Activated CD8-positive, alpha-beta memory T cell treated with anti-CD3 and anti-CD28 coated beads for 1 hour (primary cell): ENCODE measurements at places on chromosomes 4 and X.

DNA sequence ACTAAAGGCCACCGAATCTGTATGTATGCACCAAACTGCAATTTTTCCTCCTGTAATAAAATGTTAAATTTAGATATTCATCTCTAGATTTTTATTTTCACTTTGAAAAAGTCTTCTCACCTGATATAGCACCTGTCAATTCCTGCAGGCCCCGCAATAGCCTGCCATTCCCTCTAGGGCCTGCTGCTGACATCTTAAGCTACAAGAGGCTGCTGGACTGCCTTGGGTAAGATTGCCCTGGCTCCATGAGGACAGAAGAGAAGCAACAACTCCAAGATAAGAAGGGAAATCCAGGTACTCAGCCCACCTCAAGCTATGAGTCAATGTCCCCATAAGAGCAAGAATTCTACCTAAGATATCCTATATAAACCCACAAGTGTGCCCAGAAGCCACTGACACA, 230.2 kb upstream of the AGTR2 start:
- DNase-seq = no peak

DNA sequence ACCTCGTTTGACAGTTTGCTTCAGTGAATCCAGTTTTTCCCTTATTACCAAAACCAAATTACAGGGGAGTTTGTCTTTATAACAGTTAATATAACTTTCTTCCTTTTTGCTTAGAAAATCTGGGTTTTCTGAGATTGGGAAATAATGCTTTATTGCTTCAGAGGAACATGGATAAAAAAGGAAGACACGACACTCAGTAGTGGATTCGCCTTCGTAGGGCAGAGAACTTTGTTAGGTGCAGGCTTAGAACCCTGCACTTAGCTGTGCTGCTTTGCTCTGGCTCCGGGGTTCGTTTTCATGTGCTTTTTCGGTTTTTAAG, 188.2 kb downstream of the SOWAHB start:
- no peak for DNase-seq

- no peak for DNase-seq
Measured at GRCh38 chrX:153474718-153475117, 4.3 kb upstream of the HAUS7 start.

DNA sequence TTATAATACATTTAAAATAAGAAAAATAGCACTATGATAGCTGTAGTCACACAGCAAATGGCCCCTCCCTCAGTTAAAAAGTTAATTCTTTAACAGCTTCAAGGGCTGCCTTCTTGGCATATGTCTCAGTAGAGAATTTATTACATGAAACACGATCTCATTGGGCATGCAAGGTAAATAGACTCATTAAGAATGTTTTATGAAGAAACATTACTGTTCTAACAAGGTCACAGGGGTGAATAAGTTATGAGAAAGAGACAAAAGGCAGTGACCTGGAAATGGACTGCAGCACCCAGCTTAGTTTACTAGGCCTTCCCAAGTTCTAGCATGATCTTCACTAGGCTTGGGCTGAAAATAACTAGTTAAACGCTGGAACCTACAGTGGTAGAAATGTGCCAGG, 277.7 kb downstream of the NR3C2 start:
- DNase-seq = no peak

- DNase-seq = no peak
Measured at GRCh38 chrX:86149119-86149518, 868 bp downstream of the DACH2 start.

- no peak for DNase-seq
Measured at GRCh38 chr4:119116925-119117900, 18.4 kb upstream of the MYOZ2 start.

GRCh38 chr4:124633285-124633941, 79.1 kb downstream of the ANKRD50 start:
- no peak for DNase-seq

DNA sequence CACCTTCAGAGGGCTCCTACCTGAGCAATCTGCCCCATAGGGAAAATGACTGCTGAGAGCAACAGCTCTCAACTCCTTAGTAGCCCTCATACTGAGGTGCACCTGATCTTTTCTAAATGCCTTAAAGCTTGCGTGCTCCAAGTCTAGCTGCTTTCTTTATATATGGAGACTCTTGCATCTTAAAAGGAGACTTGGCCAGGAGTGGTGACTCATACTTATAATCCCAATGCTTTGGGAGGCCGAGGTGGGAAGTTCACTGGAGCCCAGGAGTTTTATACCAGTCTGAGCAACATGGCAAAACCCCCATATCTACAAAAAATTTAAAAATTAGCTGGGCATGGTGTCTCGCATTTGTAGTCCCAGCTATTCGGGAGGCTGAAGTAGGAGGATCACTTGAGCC, 78.1 kb upstream of the TRIM2 start:
- no peak for DNase-seq

DNA sequence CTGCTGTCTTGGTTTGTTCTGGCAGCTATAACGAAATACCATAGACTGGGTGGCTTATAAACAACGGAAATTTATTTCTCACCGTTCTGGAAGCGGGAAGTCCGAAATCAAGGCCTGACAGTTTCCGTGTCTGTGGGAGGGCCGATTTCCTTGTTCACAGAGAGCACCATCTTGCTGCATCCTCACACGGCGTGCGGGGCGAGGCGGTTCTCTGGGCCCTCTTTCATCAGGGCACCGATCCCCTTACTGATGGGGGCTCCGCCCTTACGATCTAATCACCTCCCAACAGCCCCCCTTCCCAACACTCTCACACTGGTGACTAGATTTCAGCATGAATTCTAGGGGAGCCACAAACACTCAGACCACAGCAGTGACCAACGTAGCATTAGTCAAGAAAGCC, 578.3 kb upstream of the FAT1 start:
- no peak for DNase-seq

DNA sequence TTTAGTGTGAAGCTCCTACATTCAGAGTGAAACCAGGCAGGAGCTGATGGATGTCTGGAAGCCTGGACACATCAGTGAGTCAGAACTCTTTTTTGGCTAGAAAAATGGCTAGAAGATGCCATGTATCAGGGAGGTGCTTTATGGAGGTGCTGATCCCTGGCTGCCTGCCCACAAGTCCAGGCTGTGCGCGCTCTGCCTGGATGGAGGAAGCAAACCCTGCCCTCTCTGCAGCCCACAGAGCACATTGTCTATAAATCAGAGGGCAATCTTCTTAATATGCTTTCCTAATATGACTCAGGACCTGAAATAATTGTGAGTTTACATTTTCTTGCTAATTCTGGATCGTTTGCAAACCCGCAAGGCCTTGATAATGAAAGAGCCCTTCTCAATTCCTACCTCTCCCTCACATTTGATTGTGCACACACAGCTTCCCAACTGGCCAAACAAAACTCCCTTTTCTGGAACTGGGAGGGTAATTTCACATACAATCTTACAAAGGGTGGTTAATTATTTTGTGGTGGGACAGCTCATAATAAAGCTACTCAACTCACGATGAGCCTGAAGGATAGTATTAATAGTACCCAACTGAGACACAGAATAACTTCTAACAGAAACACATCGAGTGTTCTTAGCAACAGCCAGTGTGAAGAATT, 11.7 kb downstream of the MFAP3L start:
- no peak for DNase-seq

- no peak for DNase-seq
Measured at GRCh38 chr4:189128341-189128740, 812.3 kb upstream of the FRG1 start.

- DNase-seq = no peak
Measured at GRCh38 chr4:66590488-66591215, 920.4 kb upstream of the EPHA5 start.

DNA sequence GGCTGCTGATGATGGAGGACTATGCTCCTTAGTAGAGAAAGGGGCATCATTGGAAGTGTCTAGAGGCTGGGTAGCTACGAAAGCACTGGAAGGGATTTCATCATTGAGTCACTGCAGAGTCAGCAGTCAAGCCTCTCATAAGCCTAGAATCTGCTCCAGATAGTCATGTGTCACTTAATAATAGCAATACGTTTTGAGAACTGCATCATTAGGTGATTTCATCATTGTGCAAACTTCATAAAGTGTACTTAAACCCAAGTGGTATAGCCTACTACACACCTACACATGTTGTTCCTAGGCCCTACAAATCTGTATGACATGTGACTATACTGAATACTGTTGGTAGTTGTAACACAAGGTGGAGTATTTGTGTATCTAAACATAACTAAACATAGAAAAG, 165.6 kb downstream of the PTTG2 start:
- no peak for DNase-seq

DNA sequence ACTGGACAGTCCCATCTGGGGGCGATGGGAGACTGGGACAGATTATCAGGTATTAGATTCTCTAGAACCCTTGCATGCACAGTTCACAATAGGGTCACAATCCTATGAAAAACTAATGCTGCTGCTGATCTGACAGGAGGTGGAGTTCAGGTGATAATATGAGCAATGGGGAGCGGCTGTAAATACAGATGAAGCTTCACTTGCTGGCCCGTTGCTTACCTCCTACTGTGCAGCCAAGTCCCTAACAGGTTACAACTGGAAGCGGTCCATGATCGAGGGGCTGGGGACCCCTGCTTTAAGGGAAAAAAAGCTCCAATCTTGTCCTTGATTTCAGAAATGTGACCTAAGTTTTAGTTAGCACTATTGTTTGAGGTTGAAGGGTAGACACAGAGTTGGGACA, 175.2 kb downstream of the ZNF330 start:
- no peak for DNase-seq

DNA sequence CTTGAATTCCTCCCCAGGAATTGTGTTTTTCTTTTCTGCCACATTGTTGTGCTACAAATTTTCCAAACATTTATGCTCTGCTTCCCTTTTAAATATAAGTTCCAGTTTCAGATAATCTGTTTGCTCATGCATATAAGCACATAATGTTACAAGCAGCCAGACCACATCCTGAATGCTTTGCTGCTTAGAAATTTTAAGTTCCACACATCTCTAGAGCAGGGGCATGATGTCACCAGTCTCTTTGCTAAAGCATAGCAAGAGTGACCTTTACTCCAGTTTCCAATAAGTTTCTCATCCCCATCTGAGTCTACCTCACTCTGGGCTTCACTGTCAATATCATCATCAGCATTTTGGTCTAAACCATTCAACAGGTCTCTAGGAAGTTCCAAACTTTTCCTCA, 932.5 kb downstream of the SH3BGRL start:
- no peak for DNase-seq

DNA sequence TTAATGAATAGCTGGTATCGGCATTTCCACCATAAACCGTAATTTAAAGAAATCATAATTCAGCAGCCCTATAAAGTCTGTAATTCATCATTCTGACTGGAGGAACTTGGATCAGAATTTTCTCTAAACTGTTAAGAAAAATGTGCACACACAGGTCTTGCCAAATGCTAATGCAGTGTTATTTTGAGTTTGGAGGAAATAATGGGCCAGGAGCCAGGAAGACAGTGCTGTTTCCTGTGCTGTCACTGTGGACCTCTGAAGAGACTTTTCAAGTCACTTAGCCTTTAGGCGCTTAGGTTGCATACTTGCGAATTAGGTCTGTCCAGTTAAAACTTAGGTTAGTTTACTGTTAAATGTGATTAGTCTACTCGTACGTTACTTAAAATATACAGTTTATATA, 137.5 kb upstream of the ANXA3 start:
- DNase-seq = no peak

DNA sequence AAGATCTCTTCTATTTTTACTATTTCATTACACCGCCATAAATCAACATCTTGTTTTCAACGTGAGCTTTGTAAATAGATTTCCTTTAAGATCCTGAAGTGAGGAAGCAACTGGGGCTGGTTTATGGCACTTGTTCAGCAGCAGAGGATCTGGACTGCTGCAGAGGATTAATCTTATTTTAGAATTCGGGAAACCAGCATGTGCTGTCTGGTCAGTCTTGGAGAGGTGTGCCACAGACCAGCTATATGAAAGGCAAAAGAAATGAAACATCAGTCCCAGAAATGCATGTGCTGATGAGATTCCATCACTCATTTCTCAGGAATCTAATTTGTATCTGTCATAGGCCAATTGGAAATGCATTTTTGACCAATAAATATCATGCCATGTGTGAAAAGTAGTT, 23.4 kb downstream of the PRDM8 start:
- no peak for DNase-seq

DNA sequence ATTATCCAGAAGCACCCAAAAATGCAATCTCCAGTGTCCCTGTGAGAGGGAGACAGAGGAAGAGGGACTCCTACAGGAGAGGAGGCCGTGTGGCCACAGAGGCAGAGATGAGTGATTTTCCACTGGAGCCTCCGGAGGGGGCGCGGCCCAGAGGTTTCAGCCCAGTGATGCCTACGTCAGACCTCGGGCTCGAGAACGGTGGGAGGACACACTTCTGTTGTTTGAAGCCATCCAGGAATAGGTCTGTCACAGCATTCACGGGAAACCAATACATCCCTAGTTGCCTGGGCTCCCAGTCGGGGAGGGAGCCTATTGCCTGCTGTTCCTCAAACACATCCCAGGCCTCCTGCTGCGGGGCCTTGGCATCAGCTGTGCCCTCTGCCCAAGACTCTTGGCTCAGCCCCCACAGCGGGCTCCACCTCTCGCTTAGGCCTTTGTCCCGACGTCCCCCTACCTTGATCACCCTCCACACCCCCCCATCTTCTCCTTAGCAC, 39.2 kb upstream of the HMX1 start:
- DNase-seq = no peak

GRCh38 chrX:138519296-138519695, 192.2 kb downstream of the FGF13 start:
- DNase-seq = no peak

DNA sequence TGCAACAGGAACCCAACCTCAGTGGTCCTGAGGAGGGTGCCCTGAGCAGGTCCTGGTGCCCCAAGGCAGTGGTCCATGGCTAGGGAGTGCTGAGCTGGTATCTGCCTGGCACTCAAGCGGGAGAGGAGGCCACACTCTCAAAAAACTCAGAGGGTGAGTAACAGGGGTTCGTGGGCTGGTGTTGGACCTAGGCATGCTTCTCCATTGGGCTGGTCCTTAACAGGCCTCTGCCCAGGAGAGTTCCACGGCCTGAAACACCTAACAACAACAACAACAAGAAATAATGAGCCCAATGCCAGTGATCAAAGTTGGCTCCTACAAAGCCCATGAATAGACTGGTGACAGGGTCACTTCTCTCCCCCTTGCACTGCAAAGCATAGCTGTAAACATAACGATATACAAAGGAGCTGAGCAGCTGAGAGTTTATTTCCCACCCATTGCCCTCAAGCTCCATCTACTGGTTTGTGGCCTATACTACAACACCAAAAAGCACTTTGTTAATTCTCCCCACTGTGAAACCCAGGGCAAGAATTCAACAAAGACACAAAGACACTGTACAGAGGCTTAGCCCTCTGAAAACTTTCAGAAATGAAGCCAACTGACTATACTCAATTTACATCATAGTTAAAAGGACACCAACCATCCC, 736.1 kb upstream of the ADGRL3 start:
- no peak for DNase-seq

- DNase-seq = no peak
Measured at GRCh38 chr4:62550121-62550520, 1350.0 kb downstream of the ADGRL3 start.

DNA sequence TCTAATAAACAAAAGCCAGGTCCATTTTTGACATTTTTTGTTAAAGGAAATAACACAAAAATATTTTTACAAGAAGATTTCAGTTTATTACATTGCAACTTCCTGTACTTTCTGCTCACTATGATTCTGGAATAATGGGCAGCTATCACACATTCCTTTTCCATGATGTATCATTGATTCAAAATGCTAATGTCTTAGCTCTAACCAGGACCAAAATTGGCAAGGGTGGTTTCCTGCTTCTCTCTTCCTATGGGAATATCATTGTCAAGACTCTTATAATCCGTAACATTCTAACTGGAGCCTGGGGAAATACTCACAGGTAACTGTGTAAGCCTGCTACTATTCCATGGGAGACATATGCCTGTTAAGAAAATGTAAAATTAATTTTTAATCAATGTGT, 218.6 kb downstream of the DCAF12L2 start:
- no peak for DNase-seq
